ENCODE measurements at places on chromosomes 7 and 10.
A peak's percentile ranks its signal among the peaks of the same experiment; 100 is the strongest.

GRCh38 chr7:6531492-6532279, 19.6 kb downstream of the GRID2IP start:
- DNase-seq: no peak

DNA sequence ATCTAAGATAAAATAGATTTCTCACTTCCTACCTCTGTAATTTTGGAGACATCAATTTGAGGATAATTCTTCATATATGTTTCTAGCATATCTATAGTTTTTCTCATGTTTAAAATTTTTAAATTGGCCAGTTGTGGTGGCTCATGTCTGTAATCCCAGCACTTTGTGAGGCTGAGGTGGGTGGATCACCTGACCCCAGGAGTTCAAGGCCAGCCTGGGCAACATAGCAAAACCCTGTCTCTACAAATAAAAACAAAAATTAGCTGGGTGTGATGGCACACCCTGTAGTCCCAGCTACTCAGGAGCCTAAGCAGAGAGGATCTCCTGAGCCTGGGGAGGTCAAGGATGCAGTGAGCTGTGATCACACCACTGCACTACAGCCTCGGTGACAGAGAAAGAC, 4.9 kb downstream of the ACBD5 start:
- no peak for DNase-seq

DNA sequence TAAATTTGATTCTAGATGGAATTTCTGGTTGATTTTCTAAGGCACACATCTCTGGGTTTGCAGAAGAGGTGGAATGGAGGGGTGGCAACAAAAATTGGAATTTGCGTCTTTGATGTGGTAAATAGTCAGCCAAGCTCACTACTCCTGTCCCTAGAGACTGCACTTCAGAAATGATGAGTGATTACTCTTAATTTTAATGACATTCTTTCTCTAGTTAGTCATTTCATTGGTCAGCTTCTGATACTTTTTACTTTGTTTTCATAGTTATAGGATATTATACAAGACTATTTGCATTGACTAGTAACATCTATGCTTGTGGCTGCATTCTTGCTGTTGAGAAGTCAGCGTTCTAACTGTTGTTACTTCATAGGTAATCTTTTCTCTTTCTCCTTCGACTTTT, 658.3 kb downstream of the SUGCT start:
- DNase-seq: no peak

- DNase-seq: no peak
Observed at GRCh38 chr10:112663234-112664125, 216.5 kb downstream of the VTI1A start.

DNA sequence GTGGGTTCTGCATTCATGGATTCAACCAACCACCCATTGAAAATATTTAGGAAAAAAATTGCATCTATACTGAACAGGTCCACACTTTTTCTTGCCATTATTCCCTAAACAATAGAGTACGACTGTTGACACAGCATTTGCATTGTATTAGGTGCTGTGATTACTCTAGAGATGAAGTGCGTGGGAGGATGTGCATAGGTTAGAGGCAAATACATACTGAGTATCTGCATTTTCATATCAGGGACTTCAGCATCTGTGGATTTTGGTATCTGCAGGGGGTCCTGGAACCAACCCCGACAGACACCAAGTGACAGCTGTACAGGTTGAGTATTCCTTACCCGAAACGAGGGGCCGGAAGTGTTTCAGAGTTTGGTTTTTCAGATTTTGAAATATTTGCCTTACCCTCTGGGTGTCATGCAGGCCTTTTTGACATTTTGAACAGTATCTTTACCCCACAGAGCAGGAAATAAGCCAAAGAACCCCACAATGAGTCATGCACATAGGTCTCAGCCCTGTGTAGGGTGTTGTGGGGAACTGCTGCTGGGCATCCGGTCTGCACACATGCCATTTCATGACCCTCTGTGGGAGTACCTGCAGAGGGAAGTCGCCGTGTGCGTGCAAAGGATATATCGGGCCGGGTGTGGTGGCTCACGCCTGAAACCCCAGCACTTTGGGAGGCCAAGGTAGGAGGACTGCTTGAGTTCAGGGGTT, 14.5 kb downstream of the NUDT5 start:
- peak; percentile 65 for DNase-seq

All from activated CD4-positive, alpha-beta T cell treated with anti-CD3 and anti-CD28 coated beads, Interleukin-2, amount 50 U/mL, for 48 hours (primary cell).